Erythroblast (primary cell): ENCODE measurements at places on chromosomes 5 and 9.
A peak's percentile ranks its signal among the peaks of the same experiment; 100 is the strongest.

DNA sequence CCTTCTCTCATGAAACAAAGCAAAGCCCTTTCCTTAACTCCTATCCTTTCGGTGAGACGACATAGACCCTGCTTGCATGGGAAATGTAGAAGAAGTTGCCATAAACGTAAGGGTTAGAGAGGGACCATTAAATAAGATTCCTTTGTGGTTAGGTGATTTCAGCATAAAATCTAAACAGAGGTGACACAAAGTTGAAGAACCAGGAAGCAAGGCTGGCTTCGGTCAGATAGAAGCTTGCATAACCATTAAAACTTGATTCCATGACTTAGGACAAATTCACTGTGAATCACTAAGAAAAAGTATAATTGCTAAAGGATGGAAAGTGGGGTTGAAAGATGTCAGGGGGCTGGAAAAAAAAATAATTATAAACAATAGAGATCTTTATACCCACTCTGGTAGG is 30.9 kb upstream of the ABLIM3 start:
- DNase-seq = no peak

- DNase-seq = no peak
Measured at GRCh38 chr9:126335837-126336735, 9.5 kb downstream of the MVB12B start.

- DNase-seq = peak; percentile 57
Measured at GRCh38 chr9:129412814-129413536, 207.9 kb downstream of the C9orf50 start.

DNA sequence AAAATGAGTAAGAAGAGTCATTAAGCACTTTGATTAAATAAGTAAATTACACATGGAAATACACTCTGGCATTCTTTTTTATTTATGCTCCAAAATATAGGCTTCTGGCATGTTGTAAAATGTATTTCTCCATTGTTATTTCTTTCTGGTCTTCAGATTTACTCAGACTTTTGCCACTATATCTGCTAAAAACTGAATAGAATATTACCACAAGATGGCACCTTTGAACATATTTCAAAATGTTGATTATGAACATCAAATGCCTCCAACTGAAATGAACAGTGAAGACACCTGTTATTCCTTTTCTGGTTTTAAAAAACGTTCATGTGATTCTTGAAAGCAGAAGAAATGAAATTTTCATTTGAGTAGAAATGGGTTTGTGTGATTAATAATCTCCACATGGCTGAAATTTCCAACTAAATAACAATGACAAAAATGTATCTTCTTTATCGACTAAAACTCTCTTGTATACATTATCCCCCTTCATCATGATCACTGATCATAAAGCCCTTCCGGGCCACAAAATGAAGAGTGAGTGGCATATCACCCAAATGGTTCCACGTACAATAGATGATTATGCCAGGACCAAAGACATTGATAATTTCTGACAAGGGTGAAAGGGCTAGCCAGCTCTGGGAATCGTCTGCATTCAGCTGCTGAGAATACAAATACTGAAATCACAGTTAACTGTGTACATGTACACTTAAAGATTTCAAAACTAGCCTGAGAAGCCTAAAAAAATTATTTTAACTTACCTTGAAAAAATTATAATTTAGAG is 23.8 kb downstream of the TYRP1 start:
- DNase-seq = no peak

- DNase-seq = no peak
Measured at GRCh38 chr5:36651761-36652685, 45.6 kb downstream of the SLC1A3 start.

DNA sequence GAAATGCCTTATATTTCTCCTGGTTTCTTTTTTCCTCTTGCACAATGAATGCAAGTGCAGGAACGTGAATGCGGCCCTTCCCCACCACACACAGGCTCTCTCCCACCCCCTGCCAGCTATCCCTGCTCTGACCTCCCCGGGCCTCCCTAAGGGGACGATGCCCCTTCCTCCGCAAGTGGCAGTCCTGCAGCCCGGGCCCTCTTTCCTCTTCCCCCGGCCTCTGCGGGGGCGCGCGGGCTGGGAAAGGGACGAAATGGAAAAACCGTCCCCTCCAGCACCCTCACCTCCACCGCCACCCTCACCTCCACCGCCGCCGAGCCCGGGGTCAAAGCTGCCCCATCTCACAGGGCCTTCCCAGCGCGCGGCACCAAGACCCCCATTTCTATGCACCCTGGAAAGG is 44.7 kb downstream of the GAS1 start:
- no peak for DNase-seq

DNA sequence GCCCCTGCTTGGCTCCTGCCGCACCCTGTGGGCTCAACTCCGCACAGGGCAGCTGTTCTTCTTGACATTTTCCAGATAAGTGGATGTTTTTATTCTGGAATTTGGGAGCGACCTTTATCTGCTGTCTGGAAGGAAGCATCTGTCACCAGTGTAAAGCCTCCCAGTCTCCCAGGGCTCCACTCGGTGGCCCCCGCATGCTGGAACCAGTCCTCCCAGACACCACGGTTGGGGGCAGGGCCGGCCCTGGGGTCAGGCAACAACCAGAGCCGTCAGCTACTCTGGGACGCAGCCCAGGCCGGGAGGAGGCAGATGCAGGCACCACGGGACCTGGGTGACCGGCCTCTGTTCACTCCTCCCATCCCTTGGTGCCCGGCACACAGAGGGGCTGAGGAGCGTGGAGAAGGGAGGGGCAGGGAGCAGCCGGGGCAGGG is 92.8 kb upstream of the ADAMTS2 start:
- DNase-seq = no peak

GRCh38 chr5:116865651-116866050 is 291.0 kb upstream of the SEMA6A start:
- no peak for DNase-seq

DNA sequence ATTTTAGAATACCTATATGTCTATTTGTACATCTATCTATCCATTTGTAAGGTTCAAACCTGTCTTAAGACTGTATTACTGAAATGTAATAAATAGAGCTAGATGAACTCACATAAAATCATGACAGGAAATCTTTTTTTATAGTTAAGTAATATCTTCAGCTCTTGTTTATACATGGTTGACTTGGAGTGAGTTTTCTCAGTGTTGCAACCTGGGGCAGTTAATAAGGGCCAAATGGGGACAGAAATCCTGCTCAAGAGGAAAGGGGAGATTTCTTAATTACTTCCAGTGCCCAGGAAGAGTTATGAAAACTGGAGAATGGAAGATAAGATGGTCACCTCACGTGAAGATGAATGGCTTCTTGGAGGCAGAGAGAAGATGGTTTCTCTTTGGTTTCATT is 265.1 kb upstream of the FBXL7 start:
- DNase-seq = no peak

GRCh38 chr5:115785381-115786065 is 30.9 kb downstream of the CDO1 start:
- DNase-seq = no peak

GRCh38 chr5:132470010-132470392 is 20.6 kb downstream of the IRF1 start:
- DNase-seq = no peak

DNA sequence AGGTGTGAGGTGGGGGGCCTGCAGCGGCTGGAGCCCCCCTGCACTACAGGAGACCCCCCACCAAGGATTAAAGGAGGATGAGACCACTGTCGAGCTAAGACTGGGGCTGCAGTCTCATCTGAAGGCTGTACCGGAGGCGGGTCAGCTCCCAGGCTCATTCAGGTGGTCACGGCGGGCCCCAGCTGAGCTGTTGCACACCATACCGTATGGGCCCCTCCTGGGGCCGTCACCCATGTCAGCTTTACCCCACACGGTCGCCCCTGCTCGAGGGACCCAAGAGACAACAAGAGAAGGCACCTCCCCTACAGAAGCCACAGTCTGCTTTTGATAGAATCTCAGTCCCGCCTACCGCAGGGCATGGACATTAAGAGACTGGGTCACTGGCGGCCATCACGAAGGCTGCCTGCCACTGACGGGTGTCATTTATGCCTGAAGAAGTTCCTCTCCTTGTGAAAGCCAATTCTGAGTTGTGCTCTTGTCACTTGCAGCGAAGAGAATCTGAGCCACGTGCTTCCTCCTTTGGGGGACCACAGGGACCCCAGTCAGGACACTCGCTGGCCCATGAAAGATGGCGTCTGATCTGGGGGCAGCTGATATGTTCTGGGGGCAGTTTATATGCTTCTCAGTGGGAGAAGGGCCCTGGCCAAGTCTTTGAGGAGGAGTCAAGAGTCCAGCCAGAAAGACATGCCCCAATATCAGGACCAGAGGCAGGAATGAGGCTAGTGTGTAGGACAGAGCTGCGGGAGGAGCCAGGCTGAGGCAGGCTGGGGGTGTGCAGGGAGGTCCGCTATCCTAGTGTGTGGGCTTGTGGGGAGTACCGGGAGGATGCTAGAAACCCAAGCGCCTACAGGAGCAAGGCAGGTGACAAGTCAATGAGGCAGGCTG is 102.4 kb downstream of the ZNF354C start:
- no peak for DNase-seq
